ENCODE measurements at places on chromosomes 1 and 21.

DNA sequence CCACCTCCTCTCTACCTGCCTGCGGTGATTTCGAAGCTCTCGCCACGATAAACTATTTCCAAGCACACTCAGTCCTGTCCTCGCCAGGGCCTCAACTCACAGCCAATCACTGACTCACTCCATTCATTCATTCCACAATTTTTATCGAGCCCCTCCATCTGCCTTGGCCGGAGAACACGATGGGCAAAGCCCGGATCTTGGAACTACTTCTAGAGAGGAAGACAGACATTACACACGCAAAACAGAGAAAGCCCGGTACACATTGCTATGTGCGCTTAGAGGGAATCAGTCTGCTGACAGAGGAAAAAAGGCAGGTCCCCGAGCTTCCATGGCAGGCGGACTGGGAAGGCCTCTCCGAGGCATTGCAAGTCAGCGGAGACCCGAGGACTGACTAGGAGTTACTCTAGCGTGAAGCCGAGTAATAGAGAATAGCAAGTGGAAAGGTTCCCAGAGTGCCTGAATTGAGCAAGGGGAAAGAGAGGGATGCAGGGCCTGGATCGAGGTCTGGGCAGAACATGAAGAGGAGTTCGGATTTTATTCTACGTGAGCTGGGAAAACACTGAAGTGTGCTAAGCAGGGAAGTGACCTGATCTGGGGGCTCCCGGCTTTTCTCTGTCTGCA is 54.2 kb upstream of the DNAJC6 start:
- peak; percentile 53 for DNase-seq

- no peak for DNase-seq
These were observed 140.6 kb upstream of the SAMSN1 start for GRCh38 chr21:14686466-14687267.

DNA sequence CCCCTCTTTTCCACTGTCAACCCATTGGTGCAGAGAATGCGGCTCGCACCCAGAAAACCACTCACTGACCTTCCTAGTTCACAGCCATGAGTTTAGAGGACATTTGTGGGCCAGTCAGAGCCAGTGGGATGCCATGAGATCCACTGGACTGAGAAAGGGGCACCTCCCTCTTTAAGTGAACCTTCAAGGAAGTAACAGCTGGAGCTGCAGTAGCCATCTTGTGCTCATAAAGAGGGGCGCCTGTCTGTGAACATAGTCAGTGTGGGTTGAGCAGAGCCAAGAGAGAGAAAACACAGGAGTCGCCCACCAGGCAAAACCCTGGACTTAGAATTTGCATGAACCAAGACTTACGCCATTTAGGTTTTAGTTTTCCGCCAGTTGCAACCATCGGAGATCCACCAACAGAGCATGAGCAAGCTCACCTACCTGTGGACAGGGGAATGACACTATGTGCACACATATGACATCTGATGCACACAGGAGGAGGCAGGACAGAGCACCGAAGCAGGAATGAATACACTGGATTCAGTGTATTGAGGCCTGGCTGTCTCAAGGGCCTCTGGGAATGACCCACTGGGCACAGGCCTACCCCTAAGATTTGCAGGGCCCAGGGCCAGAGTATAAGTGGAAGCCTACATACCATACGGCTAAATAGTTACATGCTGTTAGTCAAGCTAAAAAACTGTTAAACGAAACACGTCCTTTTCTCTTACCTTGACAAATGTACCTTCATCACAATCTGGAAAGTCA is 151.6 kb downstream of the GRIK3 start:
- no peak for DNase-seq

DNA sequence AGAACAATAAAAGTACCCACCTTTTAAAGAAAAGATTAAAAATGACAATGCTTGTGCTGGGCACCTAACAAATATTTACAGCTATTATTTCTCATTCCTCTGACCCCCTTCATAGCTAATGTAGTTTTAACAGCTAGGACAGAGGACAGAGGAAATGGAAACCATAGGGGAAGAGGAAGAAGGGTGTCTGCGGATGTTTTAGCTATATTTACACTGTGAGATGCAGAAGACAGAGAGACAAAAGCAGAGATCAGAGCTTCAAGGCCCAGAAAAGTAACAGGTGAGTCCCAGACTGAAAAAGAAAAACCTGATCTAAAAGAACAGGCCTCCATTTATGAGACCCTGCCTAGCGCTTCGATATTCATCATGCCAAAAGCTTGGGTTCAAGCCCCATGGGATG is 72.0 kb downstream of the ZNF281 start:
- no peak for DNase-seq

GRCh38 chr1:219261454-219261853 is 87.8 kb downstream of the LYPLAL1 start:
- DNase-seq, result no peak

GRCh38 chr1:207029701-207030521 is 2.6 kb downstream of the C1orf116 start:
- DNase-seq, result no peak

GRCh38 chr1:17184161-17184665 is 20.7 kb upstream of the PADI1 start:
- no peak for DNase-seq

DNA sequence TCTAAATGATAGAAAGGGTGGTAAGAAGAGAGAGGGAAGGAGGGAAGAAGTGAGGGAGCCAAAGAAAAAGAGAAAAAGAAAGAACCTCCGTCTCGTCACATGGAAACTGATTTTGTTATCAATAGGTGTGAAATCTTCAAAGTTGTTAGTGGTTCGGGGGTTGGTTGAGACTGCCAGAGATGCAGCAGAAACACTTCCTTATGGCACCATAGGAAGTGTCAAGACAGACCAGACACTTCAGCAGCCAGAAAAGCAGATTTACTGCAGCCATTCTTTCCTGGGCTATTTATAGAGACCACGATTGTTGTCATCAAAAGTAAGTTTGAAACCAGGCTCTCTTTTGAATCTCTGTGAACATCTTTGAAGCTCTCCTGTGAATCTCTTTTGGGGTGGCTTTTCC is 150.5 kb downstream of the PLPPR5 start:
- DNase-seq, result no peak

DNA sequence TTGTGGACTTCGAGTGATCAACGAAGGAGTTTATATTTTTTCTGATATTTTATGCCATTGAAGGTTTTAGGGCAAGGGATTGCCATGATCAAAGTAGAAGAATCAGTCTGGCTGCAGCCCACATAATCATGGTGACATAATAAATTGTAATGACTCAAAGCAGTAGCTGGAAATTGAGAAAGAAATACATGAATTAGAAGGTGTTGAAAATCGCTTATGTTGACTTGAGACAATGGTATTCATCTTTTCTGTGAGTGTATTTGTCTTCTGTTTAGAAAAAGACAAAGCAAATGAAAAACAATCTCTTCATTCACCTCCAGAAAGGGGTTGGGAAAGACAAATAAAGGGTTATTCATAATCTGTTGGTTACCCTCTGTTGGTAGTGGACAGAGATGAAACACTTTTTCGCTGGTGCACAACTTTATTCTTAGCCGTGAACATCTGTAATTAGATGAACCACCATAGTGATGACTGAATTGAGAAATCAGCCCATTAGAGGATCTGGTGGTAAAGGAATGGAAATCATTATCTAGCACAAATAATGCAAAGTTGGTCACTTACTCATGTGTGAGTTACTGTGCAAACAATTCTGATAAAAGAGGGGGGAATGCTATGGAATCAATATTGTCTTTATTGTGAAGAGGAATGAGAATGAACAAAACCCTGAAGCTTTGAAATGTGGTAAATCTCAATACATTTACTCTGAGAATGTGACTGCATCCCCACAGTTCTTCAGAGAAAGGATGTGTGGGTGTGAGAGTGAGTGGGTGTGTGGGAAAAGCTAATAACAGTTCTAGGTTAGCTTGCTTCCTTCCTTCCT is 121.8 kb downstream of the NTNG1 start:
- no peak for DNase-seq

GRCh38 chr1:37817481-37817880 is 9.5 kb upstream of the YRDC start:
- no peak for DNase-seq

GRCh38 chr1:81237473-81238089 is 563.2 kb upstream of the ADGRL2 start:
- peak; percentile 22 for DNase-seq

DNA sequence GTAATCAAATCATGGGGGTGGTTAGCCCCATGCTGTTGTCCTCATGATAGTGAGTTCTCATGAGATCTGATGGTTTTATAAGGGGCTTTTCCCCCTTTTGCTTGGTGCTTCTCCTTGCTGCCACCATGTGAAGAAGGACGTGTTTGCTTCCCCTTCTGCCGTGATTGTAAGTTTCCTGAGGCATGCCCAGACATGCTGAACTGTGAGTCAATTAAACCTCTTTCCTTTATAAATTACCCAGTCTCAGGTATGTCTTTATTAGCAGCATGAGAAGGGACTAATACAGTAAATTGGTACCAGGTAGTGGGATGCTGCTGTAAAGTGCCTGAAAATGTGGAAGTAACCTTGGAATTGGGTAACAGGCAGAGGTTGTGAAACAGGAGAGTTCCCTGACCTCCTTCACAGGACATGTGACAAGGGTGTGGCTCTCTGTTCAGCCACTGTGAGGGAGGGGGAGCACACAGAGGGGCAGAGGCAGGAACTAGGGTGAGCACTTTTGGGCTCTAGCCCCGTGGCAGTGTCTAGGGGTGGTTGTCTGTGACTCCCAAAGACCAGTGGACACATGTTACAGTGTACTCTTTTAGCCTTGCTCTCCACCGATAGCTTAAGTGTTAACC is 105.3 kb downstream of the BACH1 start:
- no peak for DNase-seq

GRCh38 chr1:83725735-83726360 is 273.1 kb downstream of the TTLL7 start:
- no peak for DNase-seq

DNA sequence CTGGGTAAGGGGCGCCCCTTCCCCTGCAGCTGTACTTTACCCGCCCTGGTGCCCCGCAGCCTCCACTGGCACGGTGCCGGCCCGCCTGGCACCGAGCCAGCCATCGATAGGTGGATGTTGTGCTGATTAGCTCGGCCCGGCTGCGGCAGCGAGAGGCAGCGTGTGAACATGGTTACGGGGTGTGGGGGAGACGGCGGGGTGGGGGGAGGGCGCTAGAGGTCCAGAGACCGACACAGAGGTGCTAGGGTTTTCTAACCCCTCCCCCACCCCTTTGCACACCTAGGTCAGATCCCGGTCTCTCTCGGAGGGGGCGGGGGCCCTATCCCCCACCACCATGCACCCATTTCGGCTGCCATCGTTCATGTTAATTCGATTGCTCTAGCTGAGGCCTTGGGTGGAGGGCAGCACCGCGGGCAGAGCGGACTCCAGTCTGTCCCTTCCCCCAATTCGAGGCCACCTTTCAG is 6.7 kb downstream of the EFNA4 start:
- DNase-seq, result peak; percentile 88

DNA sequence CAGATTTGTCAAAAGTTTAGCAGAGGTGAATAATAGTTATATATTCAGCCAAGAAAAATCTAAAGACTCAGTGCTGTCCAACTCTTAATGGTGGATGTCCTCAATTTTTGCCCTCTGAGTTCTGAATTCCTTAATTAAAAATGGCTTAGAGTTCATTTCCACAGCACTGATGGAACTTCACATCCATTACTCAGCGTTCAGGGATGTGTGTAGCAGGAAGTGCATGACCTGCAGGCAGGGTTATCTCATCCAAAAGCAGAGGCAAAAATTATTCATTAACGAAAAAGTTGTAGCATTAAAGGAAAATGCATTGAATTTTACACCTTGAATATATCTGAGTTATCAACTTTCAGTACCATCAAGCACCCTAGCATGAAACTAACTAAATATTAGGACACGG is 96.7 kb downstream of the ZP4 start:
- DNase-seq, result no peak

DNA sequence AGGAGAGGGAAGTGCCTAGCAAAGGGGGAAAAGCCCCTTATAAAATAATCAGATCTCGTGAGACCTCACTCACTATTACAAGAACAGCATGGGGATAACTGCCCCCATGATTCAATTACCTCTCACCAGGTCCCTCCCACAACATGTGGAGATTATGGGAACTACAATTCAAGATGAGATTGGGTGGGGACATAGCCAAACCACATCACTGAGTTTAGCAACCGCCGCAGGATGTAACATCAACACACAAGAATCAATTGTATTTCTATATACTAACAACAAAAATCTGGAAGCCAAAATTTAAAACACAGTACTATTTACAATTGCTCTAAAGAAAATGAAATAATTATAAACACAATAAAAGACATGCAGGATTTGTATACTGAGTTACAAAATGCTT is 21.9 kb downstream of the DIRAS3 start:
- no peak for DNase-seq

- no peak for DNase-seq
These were observed 72.8 kb downstream of the CNST start for GRCh38 chr1:246638941-246639655.

DNA sequence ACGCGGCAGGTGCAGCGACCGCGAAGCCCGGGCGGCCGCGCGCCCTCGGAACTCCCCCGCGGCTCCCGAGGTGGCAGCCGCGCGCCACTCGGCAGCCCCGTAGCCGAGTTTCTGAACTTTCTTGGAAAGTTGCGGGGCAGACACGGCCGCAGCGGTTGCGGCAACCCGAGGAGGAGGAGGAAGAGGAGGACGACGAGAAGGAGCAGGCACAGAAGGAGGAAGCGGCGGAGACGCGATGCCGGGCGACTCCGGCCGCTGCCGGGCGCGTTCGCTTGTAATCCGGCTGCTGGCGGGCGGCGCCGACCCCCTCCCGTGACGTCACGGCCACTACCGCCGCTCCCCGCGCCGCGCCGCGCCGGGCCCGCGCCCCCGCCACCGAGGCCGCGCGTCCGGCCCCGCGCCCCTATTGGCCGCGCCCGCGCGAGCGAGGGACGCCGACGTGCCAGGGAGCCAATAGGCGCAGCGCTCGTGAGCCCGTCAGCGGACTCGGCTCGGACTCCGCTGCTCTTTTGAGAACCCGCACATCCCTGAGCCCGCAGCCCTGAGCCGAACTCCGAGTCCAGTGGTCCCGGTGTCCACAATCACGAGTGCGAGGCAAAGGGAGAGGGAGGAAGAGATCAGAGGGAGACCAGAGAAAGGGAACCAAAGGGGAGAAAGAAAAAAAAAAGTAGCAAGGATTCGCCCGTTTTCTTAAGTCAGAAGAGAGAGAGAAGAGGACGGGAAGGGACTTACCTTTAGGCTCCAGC is 736 bp upstream of the BARHL2 start:
- DNase-seq, result peak; percentile 91

DNA sequence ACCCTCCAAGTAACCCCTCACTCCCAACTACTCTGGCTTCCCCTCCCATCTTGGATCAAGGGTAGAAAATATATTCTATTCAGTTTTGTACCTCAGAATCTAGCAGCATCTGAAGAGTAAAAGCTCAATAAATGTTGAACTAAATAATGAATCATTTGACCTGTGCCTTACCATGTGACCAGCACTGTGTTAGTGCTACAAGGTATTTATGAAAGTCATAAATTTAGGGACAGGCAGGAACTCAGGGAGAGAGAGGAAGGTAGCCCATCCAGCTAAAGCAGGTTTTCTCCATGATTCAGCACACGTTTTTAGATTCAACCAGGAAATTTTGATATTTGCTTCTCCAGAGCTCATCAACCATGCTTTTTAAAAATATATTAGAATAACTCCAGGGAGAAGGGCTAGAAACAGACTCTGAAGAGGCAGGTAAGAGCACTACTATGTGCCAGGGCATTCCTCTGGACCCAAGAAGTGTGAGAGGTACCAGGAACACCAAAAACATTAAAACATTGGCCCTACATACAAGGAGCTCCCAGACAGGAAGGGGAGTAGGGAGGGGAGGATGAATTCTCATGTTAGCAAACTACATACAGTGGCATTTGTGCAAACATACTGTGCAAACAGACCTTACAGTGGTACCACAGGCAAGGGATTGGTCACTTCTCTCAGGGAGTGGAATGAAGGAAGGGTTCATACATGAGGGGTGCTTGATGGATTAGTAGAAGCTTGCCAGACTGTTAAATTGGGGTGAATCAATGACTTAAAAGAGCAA is 64.3 kb downstream of the FYB2 start:
- no peak for DNase-seq

All from NCI-H345 (cell line).